ENCODE measurements at places on chromosomes 1 and 21.

GRCh38 chr1:36910886-36911540, 123.3 kb downstream of the GRIK3 start:
- DNase-seq, result no peak
- peaks cover 6% of the 10 kb centered on the region for H3K27me3 ChIP-seq
- no peaks in the 10 kb centered on the region for H3K4me1 ChIP-seq
- H3K36me3 ChIP-seq, result no peaks in the 10 kb centered on the region

DNA sequence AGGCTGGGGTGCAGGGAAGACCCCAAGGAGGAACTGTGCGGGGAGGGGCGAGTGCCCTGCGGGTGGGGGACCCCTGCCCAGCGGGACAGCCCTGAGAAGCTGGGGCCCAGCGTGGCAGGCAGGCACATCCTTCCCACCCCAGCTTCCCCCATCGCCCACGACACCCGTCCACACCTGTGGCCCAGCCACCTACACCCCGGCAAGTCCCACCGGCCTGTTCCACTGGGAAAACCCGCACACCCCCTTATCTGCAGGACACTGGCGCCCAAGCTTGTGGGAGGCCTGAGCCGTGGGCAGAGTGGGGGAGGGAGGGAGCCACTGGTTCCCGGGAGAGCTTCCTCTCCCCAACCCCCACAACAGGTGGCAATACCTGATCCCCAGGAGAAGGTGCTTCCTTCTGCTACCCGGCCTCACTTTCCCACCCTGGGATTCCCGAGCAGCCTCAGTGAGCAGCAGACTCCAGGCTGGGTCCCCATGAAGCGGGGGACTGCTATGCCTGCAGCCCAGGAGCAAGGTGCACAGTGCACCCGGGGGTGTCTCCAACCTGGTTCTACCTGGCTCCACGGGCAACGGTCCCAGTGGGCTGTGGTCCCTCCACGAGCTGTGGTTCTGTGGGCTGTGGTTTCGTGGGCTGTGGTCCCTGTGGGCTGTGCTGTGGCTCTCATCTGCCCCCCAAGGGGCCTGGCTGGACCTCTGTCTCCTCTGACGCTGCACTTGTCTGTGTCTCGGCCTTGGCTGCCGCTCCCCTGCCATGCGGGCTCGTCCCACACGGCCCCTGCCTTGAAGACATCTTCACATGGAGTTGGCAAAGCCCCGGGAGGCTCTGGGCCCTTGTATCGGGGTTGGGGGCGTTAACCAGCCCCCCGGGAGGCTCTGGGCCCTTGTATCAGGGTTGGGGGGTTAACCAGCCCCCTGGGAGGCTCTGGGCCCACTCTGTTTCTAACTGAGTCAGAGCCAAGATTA, 37.8 kb upstream of the POFUT2 start:
- no peaks in the 10 kb centered on the region for H3K36me3 ChIP-seq
- H3K4me1 ChIP-seq, result peaks cover 58% of the 10 kb centered on the region
- DNase-seq, result no peak

- DNase-seq, result no peak
- H3K4me1 ChIP-seq, result peaks cover 23% of the 10 kb centered on the region
- no peak overlapping the region for H3K4me3 ChIP-seq
- no peak overlapping the region for H3K27ac ChIP-seq
- H3K27me3 ChIP-seq, result no peaks in the 10 kb centered on the region
Measured at GRCh38 chr1:35554266-35555211, 2.7 kb downstream of the KIAA0319L start.

- DNase-seq, result peak; percentile 28
- H3K27me3 ChIP-seq, result no peaks in the 10 kb centered on the region
- H3K36me3 ChIP-seq, result no peaks in the 10 kb centered on the region
- no peak overlapping the region for H3K4me3 ChIP-seq
- H3K4me1 ChIP-seq, result peaks cover 17% of the 10 kb centered on the region
Measured at GRCh38 chr1:93749894-93750301, 68.3 kb upstream of the BCAR3 start.

GRCh38 chr21:39012326-39013230, 170.7 kb downstream of the PSMG1 start:
- no peak overlapping the region for H3K4me3 ChIP-seq
- H3K4me1 ChIP-seq, result peaks cover under 1% of the 10 kb centered on the region
- H3K27ac ChIP-seq, result no peak overlapping the region
- DNase-seq, result no peak

- H3K27me3 ChIP-seq, result peaks cover 11% of the 10 kb centered on the region
- H3K4me1 ChIP-seq, result peaks cover 20% of the 10 kb centered on the region
- no peak overlapping the region for H3K4me3 ChIP-seq
- no peak for DNase-seq
- H3K36me3 ChIP-seq, result no peaks in the 10 kb centered on the region
Measured at GRCh38 chr1:3693321-3693720, 41.0 kb downstream of the TP73 start.

- H3K27ac ChIP-seq, result no peak overlapping the region
- no peak overlapping the region for H3K4me3 ChIP-seq
- DNase-seq, result peak; percentile 22
- H3K4me1 ChIP-seq, result peaks cover 36% of the 10 kb centered on the region
Measured at GRCh38 chr1:115332813-115333608, 5.0 kb downstream of the NGF start.

GRCh38 chr1:22595108-22595507, 31.8 kb downstream of the EPHA8 start:
- DNase-seq, result no peak
- no peaks in the 10 kb centered on the region for H3K36me3 ChIP-seq
- H3K4me1 ChIP-seq, result no peaks in the 10 kb centered on the region
- H3K27me3 ChIP-seq, result peaks cover 42% of the 10 kb centered on the region
- no peak overlapping the region for H3K27ac ChIP-seq
- H3K4me3 ChIP-seq, result no peak overlapping the region

DNA sequence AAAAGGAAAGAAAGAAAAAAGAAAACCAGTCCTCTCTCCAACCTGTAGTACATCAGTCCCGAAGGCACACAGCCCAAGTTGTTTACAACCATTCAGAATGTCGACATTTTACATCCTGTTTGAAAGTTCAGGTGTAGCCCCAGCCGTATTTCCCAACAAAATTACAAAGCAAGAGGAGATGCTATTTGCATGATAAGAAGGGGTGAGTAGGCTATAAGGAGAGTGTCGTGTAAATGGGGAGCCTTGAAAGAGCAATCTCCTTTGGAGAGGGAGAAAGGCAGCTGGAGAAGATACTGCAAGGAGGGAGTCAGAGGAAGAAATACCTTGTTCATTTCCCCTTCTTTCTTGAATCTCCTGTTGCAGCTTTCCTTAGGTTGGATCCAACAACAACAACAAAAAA, 35.5 kb upstream of the DENND1B start:
- no peaks in the 10 kb centered on the region for H3K4me1 ChIP-seq
- no peak overlapping the region for H3K4me3 ChIP-seq
- H3K27me3 ChIP-seq, result no peaks in the 10 kb centered on the region
- H3K27ac ChIP-seq, result no peak overlapping the region

DNA sequence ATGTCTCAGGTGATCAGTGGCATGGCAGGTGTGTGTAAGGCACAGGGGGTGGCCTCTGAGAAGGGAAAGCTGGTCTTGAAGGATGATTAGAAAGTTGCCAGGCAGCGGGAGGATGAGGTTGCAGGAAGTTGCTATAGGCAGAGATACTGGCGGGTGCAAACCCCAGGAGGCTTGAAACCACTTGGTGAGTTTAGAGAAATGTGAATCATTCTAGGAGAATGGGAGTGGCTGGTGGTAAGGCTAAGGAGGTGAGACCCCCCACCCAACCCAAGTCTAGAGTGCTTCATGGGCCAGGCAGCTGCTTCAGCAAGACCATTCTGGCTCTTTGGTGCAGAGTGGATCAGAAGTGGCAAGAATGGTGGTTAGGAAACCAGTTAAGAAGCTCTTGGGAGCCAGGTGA, 9.0 kb downstream of the SH2D2A start:
- no peak overlapping the region for H3K27ac ChIP-seq
- peaks cover 7% of the 10 kb centered on the region for H3K27me3 ChIP-seq
- peaks cover 2% of the 10 kb centered on the region for H3K36me3 ChIP-seq
- no peak for DNase-seq
- H3K4me3 ChIP-seq, result no peak overlapping the region

GRCh38 chr1:48735796-48736195, 40.9 kb downstream of the BEND5 start:
- peaks cover 52% of the 10 kb centered on the region for H3K36me3 ChIP-seq
- no peaks in the 10 kb centered on the region for H3K4me1 ChIP-seq
- no peak for DNase-seq
- H3K27ac ChIP-seq, result no peak overlapping the region
- no peaks in the 10 kb centered on the region for H3K27me3 ChIP-seq

GRCh38 chr21:31340942-31341487, 3.0 kb downstream of the TIAM1 start:
- no peak overlapping the region for H3K27ac ChIP-seq
- DNase-seq, result no peak
- no peaks in the 10 kb centered on the region for H3K36me3 ChIP-seq

- no peak overlapping the region for H3K27ac ChIP-seq
- no peaks in the 10 kb centered on the region for H3K36me3 ChIP-seq
- no peaks in the 10 kb centered on the region for H3K27me3 ChIP-seq
- H3K4me1 ChIP-seq, result peaks cover 15% of the 10 kb centered on the region
Measured at GRCh38 chr21:36985751-36986594, 19.5 kb upstream of the HLCS start.

DNA sequence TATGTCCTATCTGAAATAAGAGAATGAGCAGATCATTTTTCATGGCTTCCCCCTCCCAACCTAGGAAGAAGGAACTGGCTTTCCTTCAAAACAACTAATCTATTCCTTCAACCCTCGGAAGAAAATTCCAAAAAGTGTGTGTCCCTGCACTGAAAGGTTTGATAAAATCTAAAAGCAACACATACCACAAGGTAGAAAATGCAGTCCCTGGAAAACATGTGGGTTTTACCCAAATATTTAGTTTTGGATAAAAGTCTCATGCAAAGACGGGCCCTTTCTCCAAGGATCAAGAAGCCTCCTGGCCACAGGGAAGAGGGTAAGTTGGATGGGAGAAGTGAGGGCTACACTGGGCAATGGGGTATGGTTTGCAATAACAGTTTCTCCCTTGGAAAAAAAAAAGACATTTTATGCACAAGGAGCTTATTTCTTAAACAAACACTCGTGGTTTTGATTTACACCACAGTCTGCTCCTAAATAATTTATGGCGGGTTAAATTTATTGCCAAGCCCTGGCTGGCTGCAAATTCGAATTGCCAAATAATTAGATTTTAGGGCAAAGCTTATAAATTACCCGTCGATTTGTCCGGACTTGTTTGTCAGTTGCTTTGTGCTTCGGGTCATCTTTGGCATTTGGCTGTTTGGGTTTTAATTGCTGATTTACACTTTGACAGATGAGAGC, 28.9 kb downstream of the ERI3 start:
- no peaks in the 10 kb centered on the region for H3K27me3 ChIP-seq
- no peak overlapping the region for H3K27ac ChIP-seq

DNA sequence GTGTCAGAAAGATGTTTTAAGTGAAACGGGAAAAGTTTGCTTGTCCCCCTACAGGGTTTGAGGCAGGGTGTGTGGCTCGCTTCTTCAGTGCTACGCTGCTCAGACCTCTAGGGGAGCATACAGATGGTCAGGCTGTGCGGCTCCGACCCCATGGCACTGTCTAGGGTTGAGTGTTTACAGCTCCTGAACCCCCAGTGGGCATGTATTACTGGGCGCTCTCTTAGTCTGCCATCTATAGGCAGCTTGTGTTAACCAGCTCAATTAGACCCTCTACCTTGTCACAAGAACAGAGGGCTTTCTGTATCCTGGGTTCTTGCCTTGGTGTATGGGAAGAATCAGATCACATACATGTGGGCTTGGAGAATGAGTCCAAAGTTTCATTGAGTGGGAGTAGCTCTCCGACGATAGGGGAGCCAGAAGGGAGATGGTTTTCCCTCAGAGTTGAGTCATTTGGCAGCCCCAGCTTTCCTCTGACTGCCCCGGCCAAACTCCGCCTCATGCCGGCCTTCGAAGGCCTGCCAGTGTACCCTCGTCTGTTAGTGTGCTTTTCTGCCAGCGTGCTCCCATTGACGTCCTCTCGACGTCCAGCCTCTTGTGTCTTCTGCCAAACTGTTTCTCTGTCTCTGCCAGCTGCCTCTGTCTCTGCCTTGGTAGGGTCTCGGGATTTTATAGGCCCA, 38.6 kb upstream of the ADGRL4 start:
- no peaks in the 10 kb centered on the region for H3K4me1 ChIP-seq
- no peaks in the 10 kb centered on the region for H3K36me3 ChIP-seq
- no peaks in the 10 kb centered on the region for H3K27me3 ChIP-seq
- no peak for DNase-seq
- H3K4me3 ChIP-seq, result no peak overlapping the region
- H3K27ac ChIP-seq, result no peak overlapping the region

DNA sequence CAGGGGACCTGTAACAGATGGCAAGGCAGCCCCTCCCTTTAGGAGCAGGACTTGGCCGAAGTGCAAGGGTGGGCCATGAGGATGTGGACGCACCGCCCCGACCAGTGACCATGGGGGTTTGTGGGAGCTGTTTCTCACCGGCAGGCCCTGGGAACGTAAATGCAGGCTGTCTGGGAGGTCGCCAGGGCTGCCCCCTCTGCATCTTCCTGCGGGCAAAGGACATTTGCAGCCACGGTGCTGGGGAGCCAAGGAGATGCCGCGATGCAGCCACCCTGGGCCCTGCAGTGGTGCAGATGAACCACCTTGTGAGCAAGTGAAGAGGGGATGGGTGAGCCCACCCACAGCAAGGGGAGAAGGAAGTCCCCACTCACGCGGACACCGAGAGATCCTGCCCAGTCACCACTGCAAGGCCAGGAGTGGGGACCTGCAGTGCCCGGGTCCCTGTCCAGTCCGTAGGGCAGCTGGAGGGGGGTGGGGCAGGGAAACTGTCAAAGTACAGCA, 121.1 kb downstream of the SIK1 start:
- no peak for DNase-seq
- H3K4me1 ChIP-seq, result peaks cover 49% of the 10 kb centered on the region
- no peak overlapping the region for H3K4me3 ChIP-seq
- no peaks in the 10 kb centered on the region for H3K36me3 ChIP-seq
- H3K27ac ChIP-seq, result no peak overlapping the region

- peaks cover 25% of the 10 kb centered on the region for H3K36me3 ChIP-seq
- peak overlapping the region; percentile 94 for H3K27ac ChIP-seq
- peak overlapping the region; percentile 97 for H3K4me3 ChIP-seq
- no peaks in the 10 kb centered on the region for H3K27me3 ChIP-seq
- DNase-seq, result peak; percentile 71
- peaks cover 32% of the 10 kb centered on the region for H3K4me1 ChIP-seq
Measured at GRCh38 chr1:25820247-25821111, 725 bp downstream of the MTFR1L start.

- no peak overlapping the region for H3K4me3 ChIP-seq
- H3K27me3 ChIP-seq, result no peaks in the 10 kb centered on the region
- peaks cover 33% of the 10 kb centered on the region for H3K4me1 ChIP-seq
- H3K36me3 ChIP-seq, result no peaks in the 10 kb centered on the region
- H3K27ac ChIP-seq, result peak overlapping the region; percentile 6
Measured at GRCh38 chr1:25999041-25999800, 1.4 kb upstream of the PAFAH2 start.

Data from muscle of leg (tissue), 16 donors.